ENCODE measurements at places on chromosomes 4 and X.

- peak; percentile 78 for DNase-seq
These were observed 9.6 kb upstream of the MRPL1 start for GRCh38 chr4:77852892-77853495.

DNA sequence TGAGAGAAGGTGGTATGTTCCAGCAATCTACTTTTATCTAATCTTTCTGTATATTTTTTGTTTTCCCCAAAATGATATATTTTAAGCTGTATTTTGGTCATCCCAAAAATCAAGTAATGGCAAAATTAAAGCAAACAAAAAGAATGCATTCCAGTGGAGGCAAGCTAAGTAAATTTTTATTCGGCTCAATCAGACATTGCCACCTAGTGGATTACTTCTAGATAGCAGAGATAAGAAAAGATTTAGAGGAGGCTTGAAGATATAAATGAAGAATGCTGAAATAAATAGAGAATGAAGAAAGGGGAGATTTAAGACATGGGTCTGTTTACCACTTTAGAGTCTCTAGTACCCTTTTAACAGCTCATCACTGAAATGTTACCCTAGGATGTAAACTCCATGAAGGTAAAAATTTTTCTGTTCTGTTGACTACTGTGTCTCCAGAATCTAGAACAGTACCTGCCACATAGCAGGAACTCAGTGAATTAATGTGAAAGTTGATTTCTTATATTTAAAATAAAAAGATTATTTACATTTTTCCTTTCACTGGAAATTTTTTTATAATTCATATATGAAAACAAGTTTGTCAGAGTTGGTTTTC is 110.9 kb upstream of the ANK2 start:
- peak; percentile 17 for DNase-seq

GRCh38 chr4:99248714-99249113 is 29.7 kb upstream of the ADH6 start:
- no peak for DNase-seq

DNA sequence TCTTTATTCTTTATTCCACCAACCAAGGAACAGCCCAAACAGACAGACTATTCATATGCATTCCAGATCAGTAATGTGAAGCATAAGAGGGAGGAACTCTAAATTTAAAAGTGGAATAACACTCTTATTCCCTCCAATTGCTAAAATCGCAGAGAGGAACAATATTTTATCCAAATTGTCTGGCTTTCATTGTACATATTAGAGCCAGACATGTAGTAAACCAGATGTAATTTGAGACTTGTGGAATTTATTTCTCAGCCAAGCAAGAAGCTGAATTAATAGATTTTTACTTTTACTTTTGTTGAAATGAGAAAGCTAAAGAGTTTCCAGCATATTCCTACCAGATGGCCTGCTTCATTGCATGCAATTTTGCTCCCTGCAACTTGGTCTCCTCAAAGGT is 674.6 kb upstream of the SLIT2 start:
- no peak for DNase-seq

GRCh38 chr4:22090661-22091351 is 142.2 kb upstream of the KCNIP4 start:
- no peak for DNase-seq

DNA sequence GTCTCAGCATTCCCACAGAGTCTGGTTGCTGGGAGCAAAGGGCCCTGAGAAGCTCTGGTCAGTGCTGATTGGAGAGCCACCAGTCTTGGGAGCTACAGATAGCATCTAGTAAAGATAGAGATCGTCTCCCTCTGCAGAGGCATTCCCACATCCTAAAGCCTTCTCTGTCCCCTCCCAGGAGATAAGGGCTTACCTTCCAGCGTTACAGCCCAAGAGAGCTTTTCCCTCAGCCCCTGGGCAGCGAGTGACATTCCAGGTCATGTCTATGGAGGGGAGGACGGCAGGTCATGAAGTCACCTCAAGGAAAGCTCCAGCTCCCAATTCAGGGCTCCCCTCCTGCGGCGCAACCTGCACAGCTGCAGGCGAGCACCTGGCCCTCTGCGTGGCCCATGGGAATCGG is 29.9 kb downstream of the CLDN34 start:
- DNase-seq, result no peak

GRCh38 chr4:97349468-97350186 is 793.6 kb downstream of the STPG2 start:
- DNase-seq, result no peak

GRCh38 chr4:39637221-39637585 is 1.5 kb downstream of the SMIM14 start:
- no peak for DNase-seq

DNA sequence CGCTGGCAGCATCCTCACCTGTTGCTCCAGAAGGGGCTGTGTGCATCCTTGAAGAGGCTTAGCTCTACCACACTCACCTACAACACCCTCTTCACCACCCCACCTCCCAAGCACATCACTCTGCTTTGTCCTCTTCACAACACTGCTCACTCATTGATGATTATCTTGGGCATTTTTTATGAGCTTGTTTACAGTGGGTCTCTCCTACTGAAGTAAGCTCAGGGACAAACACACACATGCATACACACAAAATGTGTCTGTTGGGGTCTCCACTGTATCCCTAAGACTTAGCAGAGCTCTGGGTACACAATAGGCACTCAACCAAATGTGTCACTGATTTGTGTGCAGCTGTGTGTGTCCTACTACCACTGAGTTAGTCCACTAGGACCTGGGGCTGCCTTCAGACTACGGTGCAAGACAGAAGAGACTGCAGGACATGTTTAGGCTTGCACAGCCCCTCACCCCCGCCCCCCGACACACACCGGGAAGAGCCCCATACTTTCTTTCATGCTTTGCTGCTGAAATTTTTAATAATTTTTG is 1.3 kb upstream of the GABRE start:
- no peak for DNase-seq

- no peak for DNase-seq
These were observed 104.4 kb downstream of the STIM2 start for GRCh38 chr4:26964994-26965393.

Measured in activated CD4-positive, alpha-beta T cell treated with anti-CD3 and anti-CD28 coated beads, Interleukin-10, Interleukin-2, amounts not matched to agents 100 ng/mL and 50 ng/mL, durations not matched to agents 16 hours and 8 hours (primary cell).